ENCODE measurements at places on chromosomes 12 and 14.

- DNase-seq = peak; percentile 93
Measured at GRCh38 chr12:65335021-65335714, 56.7 kb downstream of the MSRB3 start.

- DNase-seq = no peak
Measured at GRCh38 chr12:51504851-51505250, 80.2 kb downstream of the SLC4A8 start.

DNA sequence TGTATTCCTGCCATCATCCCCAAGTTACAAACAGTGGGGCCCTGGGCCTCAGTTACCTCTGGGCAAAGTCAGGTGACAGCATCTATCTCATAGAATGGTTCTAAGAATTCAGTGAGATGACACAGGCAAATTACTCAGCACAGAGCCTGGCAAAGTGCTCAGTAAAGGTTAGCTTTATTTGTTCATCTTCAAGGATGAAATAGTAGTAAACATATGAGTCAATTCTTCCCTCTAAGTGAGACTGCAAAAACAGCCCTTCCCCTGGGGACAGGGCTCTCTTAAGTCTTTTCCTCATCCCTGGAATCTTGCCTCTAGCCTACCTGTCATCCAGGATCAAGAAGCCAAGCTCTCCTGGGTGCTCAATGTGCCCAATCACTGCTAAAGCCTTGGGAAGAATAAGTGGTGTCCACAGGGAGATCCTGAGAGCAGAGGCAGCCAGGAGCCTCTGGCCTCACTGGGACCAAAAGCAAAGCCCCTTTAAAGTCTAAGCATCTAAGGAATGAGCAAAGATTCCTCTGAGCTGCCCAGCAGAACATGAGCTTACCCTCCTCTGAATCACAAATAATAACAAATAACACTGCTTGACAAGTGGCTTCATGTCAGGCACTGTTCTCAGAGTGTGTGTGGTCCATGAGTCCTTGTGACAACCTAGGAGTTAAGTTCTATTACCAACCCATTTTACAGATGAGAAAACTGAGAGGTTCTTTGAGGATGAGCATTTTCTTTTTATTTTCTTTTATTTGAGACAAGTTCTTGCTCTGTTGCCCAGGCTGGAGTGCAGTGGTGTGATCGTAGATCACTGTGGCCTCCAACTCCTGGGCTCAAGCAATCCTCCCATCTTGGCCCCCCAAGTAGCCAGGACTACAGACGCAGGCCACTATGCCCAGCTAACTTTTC is 12.1 kb downstream of the NUAK1 start:
- peak; percentile 68 for DNase-seq

- DNase-seq = no peak
Measured at GRCh38 chr12:42846782-42847181, 257.2 kb upstream of the PRICKLE1 start.

DNA sequence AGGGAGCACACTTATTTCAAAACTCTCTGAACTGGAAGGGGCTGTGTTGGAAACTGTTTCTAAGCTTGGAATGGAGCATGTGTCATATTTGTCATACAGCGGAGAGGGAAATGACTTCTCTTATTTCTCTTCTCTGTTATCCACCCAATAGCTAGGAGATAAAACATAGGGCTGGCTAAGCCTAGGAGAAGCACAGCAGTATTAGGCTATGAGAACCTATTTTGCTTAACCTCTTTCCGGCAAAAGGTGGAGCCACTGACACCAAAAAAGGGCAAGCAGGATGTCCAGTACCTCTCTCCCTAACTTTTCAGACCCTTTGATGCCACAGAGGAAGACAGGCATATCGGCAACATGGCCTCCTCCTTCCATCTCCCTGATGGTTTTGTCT is 148.3 kb downstream of the CRADD start:
- DNase-seq = no peak

DNA sequence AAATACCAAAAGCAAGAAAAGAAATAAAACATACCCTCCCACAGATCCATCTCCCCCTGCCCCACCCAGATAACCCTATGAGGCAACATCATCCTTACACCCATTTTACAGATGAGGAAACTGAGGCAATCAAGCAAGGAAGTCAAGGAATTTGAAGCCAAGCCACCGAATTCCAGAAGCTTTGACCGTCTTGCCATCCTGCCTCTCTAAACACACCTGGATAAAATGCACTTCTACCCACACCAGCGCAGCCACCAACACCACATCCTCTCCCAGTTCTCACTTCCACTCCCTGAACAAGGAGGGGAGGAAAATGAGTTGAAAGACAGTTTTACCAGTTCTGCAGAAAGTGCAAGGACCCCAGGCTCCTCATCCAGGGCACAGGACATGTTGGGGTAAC is 13.6 kb downstream of the CMKLR1 start:
- DNase-seq = no peak

GRCh38 chr12:132561427-132562156 is 48.8 kb downstream of the LRCOL1 start:
- no peak for DNase-seq

DNA sequence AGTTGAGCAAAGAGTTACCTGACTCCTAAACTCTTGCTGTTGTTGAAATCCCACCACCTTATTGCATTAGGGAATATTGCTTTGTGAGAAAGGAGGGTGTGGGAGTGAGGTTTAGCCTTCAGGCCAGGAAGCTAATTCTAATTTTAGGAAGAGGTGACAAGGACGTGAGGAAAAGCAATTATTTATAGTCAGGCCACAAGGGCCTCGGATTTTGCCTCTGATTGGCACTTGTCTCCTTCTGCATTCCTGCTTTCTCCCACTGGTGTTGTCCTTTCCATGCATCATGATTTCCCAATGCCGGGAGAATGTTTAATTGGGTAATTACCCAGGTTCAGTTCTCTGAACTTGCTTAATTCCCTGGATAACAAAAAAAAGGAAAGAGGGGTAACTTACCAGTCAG is 37.9 kb upstream of the SLC38A2 start:
- DNase-seq = peak; percentile 35

GRCh38 chr12:6143303-6143675 is 18.8 kb upstream of the VWF start:
- DNase-seq = no peak

Measured in fibroblast of skin of right quadriceps (primary cell).